ENCODE measurements at places on chromosomes 11 and 22.

GRCh38 chr11:31757260-31757835, 53.8 kb downstream of the PAX6 start:
- no peak for DNase-seq

DNA sequence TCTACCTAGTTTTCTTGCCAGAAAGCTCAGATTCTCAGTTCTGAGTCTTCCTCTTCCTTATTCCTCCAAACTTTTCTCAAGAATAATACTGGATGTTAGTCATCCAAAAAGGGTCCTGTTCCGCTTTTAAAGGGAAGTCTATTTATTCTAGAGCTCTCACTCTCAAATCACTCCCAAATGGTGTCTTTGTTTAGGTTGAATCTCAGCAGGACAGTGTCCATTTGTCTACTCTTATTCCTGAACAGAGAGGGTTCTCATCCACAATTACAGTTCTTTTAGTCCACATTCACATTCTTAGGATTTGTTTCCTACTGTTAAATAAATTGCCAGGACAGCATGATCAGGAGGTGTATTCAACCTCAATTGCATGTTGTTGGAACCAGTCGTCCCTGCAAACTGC, 61.3 kb downstream of the MUC15 start:
- no peak for DNase-seq

DNA sequence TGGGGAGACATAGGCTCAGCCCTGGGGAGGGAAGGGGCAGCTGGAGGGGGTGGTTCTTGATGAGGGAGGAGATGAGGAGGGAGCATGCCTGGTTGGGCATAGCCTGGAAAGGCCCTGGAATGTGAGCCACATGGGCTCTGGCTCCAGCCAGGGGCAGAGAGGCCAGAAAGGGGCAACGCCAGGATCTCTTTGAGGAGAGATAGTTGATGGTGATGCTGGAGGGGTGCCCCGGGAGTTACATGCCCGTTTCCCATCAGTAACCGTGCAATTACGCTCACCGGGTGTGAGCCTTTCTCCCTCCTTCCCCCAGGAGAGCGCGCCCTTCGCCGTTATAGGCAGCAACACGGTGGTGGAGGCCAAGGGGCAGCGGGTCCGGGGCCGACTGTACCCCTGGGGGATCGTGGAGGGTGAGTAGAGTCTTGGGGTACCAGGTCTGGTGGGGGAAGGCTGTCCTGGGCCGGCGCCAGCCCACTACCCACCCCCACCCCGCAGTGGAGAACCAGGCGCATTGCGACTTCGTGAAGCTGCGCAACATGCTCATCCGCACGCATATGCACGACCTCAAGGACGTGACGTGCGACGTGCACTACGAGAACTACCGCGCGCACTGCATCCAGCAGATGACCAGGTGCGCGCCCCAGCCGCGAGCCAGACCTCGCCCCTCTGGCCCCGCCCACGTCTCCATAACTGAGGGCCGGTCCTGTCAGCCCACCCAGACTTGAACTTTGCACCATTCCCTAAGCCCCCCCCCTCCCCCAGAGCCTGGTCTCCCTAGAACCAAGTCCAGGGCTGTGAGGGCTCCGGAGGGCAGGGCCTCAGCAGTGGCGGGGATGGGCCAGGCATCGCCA, 1.8 kb upstream of the GP1BB start:
- no peak for DNase-seq

DNA sequence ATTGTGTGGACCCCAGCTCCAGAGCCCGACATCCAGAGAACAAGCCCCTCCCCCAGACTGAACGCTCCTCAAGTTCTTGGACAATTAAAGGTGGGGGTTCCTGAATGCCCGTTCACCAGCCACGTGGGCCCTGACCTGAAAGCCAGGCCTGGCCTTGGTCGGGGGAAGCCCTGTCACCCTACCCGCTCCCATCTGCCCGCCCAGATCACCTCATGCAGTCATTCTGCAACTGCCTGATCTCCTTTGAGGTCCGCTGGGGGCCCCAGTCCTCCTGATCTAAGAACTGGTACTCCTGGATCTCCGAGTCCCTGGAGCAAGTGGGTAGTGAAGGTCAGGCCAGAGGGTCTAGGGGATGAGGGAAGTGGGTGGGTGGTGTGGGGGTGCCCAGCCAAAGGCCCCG, 9.1 kb upstream of the NAALADL1 start:
- no peak for DNase-seq

- no peak for DNase-seq
Measured at GRCh38 chr11:123000721-123001120, 19.1 kb upstream of the BSX start.

DNA sequence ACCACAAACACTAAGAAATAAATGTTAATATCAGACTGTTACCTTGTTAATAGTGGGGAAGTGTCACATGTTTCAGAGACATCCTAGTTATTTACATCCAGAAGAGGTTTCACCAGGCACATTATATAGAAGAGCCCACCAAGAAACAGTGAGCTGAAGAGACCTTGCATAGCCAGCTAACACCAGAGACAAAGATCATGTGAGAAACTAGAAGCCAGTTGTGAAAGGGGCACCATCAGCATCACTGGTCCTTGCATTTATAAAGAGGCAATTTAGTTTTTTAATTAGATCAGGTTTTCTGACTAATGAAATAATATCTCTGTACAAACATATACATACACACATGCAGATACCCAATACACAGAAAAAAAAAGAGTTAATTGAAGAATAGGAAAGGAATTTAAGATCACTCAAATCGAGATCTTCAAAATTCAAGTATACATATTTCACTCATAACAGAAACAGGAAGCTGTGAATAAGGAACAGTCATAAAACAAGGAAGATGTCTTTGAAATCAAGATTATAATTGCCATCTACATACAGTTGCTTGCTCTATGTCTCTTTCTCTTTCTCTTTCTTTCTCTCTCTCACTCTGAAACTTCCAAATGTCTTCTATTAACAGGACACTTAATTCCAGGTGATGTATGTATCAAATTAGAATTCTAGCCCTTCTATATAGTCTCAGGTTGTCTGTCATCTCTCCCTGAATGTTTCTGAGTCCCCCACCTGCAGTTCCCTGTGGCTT, 348.7 kb downstream of the ETS1 start:
- no peak for DNase-seq

DNA sequence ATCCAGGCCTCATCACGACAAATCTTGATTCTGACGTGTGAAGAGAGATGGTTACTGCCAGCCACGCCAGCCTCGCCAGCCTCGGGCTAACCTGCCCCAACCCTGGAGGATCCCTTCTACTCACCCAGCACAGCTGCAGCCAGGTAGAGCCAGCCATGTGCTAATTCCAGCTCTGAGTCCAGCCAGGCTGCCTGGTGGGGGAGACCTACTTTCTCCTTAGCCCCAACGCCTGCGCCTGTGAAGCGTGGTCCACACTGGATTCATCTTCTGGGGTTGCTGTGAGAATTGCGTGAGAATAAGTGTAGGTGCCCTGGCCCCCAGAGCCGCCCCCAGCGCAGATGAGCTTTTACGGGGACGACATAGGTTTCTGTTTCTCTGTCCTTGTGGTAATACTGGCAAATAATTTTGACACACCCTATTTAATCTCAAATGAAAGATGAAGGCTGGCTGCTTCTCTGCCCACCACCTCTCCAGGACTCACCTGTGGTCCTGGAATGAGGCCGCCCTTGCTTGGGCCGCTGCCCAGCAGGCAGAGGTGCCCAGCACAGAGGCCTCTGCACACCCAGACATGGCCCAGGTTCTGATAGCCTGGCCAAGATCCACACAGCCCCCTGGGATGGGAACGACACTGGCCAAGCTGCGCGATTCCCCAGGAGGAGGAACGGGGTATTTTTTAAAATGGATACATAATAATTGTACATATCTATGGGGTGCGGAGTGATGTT, 528.4 kb downstream of the TBC1D22A start:
- no peak for DNase-seq

DNA sequence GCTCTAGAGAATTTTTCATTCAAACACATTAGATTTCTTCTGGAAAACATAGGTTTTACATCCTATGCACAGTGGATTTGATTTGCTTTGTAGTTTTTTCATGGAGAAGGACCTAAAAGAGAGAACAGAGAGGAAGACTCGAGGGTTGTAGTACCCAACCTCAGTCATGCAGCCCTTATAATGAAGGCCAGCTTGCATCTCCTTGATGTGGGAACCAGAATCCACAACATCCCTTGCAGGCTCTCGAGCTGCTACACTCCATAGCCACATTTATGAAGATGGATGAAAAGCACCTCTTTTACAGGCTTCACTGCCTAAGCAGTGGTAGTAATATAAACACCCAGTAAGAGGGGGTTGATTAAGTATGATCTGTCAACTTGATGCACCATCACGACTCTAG, 9.5 kb upstream of the OR5B12 start:
- DNase-seq: no peak

DNA sequence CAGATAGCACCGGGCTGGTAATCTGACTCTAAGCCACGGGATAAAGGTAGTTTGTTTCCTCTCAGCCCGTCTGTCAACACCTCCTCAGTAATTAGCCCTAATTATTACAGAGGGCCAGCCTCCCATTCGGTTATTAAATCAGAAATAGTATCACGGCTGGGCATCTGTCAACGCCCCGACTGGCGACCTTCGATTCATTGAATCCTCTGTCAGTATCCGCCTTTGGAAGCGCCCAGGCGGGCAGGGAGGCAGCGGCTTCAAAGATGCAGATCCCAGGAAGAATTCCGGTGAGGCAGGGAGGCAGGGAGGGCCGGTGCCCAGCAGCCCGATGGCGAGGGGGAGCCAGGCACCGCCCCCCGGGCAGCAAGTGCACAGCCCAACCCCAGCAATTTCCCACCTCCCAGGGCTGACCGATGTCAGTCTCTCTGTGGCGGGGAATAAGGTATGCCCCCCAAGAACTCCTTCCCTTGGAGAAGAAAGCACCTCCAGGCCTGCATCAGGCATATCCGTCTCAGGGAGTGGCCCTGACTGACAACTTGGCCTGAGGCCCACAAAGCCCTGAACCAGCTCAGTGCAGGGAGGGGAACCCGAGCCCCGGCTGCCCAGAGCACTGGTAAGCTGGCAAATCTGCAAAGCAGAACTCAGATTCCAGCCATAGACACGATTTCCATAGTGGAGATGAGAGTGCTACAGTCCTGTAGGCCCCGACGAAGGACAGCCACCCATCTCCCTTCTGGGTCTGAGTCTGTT, 11.4 kb downstream of the GNB1L start:
- DNase-seq: no peak

DNA sequence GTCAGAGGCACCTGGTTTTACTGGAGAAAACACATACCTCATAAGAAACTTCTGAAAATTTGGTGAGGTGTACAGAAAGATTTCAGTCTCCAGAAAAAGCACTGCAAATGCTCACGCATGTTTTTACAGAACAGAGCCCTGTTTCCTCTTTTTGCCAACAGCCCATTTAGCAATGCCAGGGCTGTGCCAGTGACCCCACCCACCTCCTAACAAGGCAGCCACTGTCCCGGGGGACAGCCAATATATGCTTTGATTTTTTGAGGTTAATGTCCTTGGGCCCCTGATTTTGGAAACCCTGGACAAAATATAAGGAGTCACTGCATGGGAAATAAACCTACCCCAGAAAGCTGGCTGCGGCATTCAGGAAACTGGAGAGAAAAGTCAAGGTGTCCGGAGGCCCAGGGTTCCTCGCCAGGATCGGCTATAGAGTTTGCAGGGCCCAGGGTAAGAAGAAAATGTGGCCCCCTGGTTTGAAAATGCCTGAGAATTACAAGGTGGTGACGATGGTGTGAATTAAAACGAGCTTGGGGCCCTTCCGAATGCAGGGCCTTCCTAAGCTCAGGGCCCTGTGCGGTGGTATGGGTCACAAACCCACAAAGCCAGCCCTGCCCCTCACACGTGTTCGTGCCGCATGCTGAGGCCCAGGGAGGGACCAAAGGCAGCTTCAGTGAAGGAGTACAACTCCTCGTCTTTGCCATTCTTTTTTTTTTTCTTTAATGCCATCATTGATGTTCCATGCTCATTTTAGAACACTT, 71.1 kb upstream of the WNT7B start:
- DNase-seq: no peak

GRCh38 chr11:127640561-127641451, 640.2 kb upstream of the KIRREL3 start:
- no peak for DNase-seq

- DNase-seq: no peak
Measured at GRCh38 chr22:24185501-24186351, 4.4 kb downstream of the SUSD2 start.

Measured in activated T-helper 2 cell treated with anti-CD3 and anti-CD28 coated beads, Interferon-gamma antibody, Interleukin-2, Interleukin-4, amounts not matched to agents 10 μg/mL and 5 μg/mL and 100 μg/mL, durations not matched to agents 14 hours and 24 hours and 36 hours (primary cell).